ENCODE measurements at places on chromosomes 1 and 21.

- DNase-seq, result no peak
Observed at GRCh38 chr21:35075546-35075945, 26.4 kb upstream of the RUNX1 start.

GRCh38 chr1:201537467-201537866 is 1.5 kb upstream of the NAV1 start:
- DNase-seq, result no peak

DNA sequence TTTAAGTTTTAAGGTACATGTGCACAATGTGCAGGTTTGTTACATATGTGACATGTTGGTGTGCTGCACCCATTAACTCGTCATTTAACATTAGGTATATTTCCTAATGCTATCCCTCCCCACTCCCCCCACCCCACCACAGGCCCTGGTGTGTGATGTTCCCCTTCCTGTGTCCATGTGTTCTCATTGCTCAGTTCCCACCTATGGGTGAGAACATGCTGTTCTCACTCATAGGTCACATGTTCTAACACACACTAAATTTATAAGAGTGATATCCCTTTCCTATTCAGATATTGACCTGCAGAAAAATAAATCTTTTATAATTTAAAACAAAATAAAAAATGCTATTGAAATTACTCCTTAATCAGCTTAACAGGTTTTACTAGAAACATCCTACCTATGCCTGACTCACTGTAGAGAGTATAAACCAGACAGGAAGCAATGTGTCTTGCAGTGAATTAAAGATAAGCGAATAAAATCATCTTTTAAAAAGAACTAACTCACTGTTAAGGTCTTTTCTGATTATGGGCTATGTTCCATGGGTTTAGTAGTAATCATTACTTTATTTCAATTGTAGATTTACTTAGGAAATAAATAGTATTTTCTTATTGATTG is 82.0 kb upstream of the DPH5 start:
- no peak for DNase-seq

DNA sequence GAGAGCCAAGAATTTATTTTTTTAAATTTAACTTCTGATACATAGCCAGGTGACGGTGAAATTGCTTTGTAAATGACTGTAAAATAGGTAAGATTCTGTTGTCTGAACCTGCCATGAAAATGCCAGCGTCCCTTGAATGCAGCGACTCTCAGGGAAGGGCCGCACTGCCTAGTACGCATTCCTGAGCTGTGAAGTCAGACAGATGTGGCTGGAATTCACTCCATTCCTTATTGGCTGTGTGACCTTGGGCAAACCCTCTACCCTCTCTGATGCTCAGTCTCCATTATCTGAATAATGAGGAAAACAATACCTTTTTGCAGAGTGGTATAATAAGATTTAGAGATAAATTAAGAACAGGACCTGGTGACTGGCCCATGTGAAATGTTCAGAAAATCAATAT is 167.1 kb upstream of the DAB1 start:
- no peak for DNase-seq

DNA sequence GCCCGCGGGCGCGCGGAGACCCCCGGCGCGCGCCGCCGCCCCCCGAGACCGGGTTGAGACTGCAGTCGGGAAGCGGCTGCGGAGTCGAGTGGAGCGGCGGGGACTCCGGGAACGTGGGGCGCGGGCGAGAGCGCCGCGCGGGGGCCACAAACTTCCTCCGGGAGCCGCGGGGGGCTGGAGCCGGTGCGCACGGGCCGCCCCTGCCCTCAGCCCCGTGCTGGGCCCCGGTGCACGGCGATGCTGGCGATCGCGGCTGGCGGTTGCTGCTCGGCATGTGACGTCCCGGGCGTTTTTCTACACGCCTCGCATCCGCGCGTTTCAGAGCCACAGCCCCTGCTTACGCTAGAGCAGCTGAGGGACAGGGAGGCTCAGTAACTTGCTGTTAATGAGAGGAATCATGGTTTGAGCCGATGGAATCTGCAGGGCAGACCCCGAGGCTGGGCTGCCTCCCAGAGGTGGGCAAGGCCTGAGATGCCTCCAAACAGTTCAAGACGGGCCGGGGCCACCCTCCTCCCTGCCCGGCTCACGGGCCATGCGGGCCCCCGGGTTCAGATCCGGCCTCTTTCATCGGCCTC is 520 bp downstream of the TMEM201 start:
- peak; percentile 21 for DNase-seq

GRCh38 chr1:175830500-175830899 is 87.1 kb upstream of the TNR start:
- no peak for DNase-seq

GRCh38 chr1:85580872-85581801 is 576 bp downstream of the CCN1 start:
- DNase-seq, result no peak

DNA sequence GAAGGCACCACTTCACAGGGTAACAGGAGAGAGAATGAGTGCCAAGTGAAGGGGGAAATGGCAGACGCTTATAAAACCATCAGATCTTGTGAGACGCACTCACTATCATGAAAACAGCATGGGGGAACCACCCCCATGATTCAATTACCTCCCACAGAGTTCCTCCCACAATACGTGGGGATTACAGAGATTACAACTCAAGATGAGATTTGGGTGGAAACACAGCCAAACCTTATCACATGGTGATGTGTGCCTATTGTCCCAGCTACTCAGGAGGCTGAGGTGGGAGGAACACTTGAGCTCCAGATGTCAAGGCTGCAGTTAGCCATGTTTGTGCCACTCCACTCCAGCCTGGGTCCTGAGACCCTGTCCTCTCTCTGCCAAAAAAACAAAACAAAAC is 56.0 kb upstream of the DSCAM start:
- DNase-seq, result no peak

DNA sequence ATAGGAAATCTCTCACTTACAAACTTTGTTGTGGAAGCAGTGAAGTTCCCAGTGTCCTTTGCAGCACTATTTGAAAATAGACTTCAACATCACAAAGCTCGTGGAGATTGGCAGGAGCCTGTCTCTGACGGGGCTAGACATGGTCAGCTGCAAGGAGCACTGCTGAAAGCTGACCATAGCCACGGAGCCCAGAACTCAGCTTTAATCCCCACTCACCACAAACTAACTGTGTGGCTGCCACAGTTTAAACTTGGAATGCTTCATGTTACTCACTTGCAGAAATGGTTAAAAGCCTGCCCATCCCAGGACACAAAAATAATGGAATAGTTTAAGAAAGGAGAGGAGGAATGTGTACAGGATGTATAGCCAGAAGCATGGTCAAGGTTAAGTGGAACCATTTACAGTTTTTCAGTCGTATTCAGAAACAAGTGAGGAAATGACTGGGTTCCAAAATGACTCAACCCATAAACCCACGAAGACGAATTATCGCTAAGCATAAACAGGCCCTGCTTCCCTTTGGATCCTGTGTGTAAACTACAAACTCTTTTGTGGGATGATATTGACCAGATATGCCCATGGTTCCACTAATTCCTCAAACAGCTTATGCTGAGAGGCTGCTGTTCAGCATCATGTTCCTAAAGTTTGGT is 18.2 kb downstream of the DNALI1 start:
- no peak for DNase-seq

DNA sequence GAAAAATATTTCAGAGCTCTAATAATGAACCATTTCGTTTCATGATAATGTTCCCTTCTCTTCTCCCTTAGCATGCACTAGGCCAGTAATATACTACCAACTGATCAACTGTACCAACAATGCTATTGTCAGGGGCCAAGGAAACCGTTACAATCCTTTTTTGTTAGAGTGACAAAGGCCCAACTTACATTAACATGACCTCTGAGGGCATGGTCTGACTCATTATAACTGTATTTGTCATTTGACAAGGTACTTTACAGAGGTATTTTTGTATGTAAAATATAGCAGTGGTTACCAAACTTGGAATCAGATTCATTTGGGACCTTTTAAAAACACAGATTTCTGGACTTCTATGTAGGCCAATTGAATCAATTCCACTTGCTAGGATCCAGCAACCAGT is 102.6 kb upstream of the RRP15 start:
- DNase-seq, result no peak

GRCh38 chr21:36178349-36178748 is 21.7 kb downstream of the DOP1B start:
- no peak for DNase-seq

DNA sequence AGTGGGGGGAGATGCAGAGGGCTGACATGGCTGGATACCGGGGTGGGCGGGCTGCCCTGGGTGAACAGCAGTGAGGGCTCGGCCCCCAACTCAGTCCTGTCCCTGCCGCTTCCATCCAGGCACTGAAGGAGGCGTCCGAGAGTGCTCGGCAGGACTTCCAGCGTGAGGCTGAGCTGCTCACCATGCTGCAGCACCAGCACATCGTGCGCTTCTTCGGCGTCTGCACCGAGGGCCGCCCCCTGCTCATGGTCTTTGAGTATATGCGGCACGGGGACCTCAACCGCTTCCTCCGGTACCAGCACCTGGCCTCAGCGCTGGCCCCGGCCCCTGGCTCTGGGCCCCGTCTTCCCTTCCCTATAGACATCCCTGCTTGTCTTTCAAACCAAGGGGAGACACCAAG is 15.6 kb downstream of the NTRK1 start:
- DNase-seq, result no peak

DNA sequence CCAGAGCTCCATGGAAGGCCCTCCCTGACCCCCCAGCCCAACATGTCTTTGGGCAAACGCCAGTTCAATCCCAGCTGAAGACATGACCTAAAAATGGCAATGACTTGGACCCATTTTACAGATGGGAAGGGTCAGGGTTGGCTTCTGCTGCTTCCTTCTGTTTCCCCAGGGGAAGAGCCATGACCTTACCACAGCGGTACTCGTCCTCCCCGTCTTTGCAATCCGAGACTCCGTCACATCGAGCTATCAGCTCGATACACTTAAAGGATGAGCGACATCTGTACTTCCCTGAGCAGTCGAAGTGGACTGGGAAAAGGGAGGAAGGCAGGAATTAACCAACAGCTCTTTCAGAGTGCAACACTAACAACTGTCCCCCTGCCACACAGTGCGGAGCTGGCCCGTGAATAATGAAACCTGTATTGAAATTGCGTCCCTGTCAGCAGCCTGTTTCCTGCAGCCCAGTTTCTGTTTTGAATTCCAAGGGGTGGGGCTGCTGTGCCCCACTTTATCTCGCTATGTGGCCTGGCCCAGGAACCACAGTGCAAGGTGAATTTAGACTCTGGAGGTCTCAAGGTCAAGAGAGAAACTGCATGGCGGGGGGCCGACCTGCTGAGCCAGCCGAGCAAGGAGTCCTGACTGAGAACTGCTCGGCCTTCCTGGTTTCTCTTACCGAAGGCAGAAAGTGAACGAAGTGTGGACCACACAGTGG is 7.0 kb downstream of the TMPRSS3 start:
- DNase-seq, result no peak

- DNase-seq, result no peak
Observed at GRCh38 chr1:167663002-167663772, 33.2 kb downstream of the RCSD1 start.

- no peak for DNase-seq
Observed at GRCh38 chr21:29300807-29301138, 2.1 kb downstream of the BACH1 start.

GRCh38 chr21:35743571-35743970 is 316.8 kb downstream of the SETD4 start:
- DNase-seq, result no peak

GRCh38 chr1:214638459-214638807 is 35.4 kb downstream of the CENPF start:
- DNase-seq, result no peak

DNA sequence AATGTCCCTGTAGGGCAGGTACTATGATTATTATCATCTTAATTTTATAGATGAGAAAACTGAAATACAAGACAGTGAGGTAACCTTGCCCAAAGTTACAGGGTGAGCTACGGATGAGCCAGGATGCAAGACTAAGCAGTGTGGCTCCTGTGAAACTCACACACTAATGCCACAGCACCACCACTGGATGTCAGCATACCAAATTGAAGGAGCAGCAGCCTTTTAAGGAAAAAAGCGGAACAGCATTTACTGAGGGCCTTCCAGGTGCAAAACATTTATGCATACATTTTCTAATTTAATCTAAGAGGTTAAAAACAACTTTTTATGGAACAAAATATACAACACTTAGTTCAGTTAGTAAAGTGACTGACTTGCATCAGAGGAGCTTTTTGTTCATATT is 41.7 kb downstream of the SEC16B start:
- DNase-seq, result no peak

GRCh38 chr1:37298769-37299168 is 175.6 kb upstream of the ZC3H12A start:
- no peak for DNase-seq

GRCh38 chr1:241271427-241271826 is 85.6 kb downstream of the RGS7 start:
- no peak for DNase-seq

- DNase-seq, result no peak
Observed at GRCh38 chr1:172946814-172947507, 103.8 kb downstream of the TNFSF18 start.

DNA sequence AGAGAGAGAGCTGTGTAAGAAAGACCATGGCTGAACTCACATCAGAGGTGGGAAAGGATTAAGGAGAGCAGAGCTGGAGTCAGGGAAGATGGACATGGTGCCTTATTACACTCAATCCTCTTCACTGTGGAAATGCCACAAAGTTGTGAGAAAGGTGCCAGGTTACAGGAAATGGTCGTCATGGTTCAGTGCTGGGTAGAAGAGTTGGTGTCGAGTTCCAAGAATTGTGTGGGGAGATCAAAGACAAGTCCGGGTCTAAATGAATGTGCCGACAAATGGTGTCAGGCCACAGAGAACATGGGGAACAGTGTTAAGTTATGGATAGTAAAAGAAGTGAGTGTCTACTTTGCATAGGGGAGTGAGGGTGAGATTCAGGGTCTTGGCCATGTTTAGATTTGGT is 40.9 kb downstream of the LAMC2 start:
- no peak for DNase-seq

DNA sequence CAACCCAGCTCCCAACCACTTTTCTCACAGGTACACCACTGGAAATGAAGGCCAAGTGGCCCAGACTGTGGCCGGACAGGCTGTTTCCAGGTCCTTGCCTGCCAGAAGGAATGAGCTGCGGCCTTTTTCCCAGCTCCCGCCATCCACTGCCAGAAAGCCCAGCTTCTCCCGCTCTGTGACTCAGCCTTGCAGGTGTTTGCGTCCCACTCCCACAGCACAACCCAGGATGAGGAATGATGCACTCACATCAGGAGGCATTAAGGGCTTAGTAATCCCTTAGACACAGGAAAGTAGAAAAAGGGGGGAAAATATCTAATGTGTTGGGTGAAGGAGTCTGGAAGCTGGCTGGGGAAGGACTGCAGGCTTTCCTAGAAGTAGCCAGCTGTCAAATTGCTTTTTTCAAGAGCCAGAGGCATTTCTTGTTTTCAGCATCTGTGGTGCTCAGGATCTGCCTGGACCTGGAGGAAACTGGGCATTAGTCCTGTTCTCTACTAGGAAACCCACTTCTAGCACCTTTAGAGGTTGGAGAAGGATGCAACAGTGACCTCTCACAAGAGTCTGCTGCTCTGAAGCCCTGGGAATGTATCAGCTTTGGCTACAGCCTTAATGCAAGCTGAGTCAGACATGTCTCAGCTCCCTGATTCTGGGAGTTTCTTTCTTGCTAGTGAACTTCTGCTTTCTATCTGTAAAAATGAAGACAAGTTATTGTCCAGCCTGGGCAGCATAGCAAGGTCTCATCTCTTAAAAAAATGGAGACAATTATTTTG is 13.2 kb upstream of the MAP1LC3C start:
- no peak for DNase-seq

GRCh38 chr1:229942501-229942900 is 124.5 kb upstream of the GALNT2 start:
- DNase-seq, result no peak

Data from activated CD8-positive, alpha-beta memory T cell treated with anti-CD3 and anti-CD28 coated beads for 1 hour (primary cell).